G401 (cell line): ENCODE measurements at places on chromosomes 4 and X.

DNA sequence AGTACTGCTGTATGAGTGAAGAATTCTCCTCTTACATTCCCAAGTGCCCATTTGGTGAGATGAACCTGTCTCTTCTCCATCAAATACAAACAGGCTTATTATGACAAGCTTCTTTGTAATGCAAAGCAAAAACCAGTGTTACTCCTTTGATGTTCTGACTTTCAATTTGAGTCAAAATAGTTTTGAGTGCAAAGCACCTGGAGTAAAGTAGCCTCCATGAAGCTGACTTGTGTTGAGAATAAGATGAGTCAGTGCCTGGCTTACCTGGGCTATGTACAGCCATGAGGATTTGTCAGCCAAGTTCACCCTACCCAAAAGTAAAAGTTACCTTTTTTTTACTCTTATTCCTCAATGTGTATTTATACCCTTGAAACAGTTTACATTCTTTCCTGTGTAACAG lies 132.5 kb upstream of the FMR1 start:
- DNase-seq: no peak

GRCh38 chrX:2145692-2146367 lies 354.9 kb downstream of the DHRSX start:
- DNase-seq: no peak

GRCh38 chr4:146329050-146329716 lies 114.8 kb downstream of the REELD1 start:
- no peak for DNase-seq

GRCh38 chrX:132833373-132833772 lies 125.1 kb downstream of the HS6ST2 start:
- DNase-seq: no peak

DNA sequence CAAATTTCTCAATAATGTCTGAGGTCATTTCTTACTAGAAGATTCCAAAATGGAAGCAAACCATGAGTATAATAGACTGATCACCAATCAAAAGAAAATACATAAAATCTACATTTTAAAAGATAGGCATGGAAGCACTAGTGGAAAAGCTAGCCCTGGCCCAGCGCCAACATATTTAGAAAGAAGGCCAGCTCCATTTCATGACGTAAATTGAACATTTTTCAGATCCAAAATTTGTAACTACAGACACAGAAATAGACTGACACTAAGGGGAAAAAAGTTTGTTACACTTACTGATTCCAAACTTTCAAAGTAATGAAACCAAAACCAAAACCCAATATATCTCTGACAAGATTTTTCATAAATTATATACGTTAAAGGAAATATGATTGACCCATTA lies 117.7 kb downstream of the ADAMTS3 start:
- DNase-seq: no peak

DNA sequence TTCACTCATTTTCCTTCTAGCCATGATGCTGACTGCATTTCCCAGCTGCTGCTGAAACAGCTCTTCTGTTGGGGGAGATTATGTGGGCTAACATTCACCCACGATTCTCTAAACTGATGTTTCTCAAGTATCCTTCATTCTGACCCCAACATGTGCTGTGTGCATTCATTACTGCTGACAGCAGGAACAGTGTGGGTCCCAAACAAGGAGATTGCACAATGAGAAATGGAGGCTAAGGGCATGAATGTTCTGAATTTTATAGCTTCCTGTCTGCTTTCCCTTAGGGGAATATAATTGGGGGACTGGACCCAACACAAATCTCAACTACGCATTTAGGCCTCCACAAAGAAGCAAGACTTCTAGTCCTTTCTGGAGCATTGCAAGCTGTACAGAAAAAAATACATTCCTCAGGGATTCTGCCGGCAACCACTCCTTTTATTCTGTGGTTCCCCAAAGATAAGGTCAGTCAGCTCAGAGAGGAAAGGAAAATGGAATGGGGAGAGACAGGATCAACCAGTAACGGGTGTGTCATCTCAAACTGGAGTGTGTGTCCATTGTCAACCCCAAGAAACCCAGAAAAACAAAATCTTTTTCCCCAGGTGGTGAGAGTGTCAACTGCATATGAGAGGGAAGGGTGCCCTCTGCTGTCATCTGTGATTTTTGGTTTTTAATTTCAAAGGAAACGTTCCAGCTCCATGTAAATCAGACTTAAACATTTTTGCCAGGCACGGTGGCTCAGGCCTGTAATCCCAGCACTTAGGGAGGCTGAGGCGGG lies 81.5 kb upstream of the EGFL6 start:
- DNase-seq: peak; percentile 75

DNA sequence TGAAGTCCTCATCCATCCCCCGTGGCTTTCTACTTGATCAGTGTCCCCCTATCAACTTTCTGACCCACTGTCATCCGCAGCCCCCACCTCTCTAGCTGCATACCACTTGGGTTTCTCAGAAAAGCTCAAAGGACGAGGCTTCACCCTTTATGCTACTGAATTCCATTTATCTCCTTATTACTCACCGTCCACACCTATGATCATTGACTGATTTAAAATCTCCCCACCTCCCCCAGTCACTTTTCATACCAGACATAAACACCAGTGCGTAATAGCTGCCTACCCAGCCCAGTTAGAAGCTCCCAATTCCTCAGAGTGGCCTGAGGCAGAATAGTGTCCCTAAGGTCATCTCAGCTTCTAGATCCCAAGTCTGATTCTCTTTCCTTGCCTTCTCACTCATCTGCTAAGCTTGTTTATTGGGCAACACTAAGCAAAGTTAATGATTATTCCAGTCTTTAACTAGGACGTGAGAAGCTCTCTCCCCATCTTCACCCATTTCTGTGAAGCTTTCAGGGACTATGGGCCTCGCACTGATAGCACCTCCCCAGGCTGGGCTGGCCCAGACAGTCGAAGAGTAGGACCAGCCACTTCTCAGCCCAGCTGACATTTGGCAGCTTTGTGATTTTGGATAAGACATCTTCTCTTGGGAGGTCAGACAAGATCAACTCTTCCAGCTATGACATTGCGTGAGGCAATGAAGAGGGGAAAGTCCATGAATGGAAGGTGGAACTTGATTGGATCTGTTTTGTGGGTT lies 7.2 kb upstream of the DDX60L start:
- DNase-seq: no peak

DNA sequence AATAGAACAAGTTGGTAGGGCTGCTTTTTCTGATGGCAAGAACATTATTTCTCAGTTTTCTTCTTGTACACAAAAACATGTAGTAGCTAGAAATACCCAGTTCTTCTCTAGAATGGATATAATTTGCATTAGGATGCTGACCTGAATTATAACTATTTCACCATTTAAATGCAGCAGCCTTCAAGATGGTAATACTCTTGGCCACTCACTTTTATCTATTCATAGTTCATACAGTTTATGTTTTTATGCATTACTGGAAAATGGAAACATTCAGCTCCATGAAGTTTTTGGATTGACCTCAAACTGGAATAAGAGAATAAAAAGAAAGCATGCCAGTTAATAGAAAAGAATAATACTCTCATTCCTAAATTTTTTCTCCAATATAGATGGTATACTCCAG lies 487.4 kb downstream of the PABPC4L start:
- no peak for DNase-seq

DNA sequence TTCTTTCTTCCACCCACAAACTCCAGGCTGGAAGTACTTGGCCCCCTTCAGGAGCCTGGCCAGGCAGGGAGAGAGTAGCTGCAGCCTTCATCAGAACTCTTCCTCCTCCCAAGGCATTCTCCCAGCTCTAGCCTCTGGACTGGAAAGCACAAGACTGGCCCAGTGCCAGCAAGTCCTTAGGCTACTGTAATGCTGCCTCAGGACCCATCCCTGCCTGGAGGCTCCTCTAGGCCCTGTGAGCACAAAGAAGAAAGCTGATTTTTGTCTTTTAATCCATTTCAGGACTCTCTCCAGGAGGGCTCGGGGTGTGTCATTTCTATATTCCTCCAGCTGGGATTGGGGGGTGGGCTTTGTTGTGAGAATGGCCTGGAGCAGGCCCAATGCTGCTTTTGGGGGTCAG lies 10.8 kb downstream of the AWAT2 start:
- no peak for DNase-seq

DNA sequence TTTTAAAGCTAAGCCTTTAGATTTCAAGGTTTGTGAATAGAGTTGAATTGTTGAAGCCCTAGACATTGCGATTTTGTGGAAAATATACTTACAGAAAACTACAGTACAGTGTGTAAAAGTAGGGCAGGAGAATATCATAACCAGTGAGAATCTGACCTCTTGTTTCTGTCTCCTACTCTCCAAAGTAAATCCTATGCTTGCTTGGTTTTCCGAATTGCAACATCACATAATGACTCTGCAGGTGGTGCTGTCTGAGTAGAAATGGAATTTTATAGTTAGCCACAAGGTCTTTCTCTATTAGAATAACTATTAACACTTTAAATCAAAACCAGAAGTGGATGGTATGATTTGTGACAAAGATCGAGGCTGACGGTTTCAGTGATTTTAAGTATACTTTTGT lies 505.6 kb downstream of the RAPGEF2 start:
- peak; percentile 30 for DNase-seq

DNA sequence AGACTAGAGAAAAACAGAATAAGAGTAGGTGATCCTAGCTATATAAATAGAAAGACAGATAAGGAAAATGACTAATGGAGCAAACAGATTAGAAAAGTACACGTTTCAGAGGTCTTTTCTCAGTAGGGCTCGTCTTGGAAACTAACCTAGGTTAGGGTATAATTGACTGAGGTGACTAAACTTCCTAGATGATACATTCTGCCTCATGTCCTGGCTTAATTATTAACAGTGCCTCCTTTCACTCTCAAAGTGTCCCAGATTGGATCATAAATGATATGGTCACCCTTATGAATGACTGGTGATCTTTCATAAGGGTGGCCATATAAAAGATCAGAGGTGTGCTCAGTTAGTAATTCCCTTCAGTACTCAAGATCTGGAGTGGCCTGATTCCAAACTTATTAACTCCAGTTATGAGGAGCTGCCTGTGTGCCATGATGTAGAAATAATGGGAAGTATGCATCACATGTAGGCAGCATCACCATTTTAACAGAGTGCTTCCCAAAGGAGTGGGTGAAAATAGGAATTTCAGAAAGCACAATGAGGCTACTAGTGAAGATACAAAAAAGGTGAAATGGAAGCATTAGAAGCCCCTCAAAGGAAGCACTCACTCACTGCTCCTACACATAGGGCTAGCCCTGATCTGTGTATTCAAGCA lies 14.7 kb upstream of the GRIA3 start:
- DNase-seq: no peak

GRCh38 chrX:19954335-19955096 lies 36.3 kb downstream of the BCLAF3 start:
- DNase-seq: no peak

- no peak for DNase-seq
Observed at GRCh38 chr4:38677441-38677840, 13.4 kb downstream of the KLF3 start.
